Inflammatory macrophage treated with lipopolysaccharide for 1 hour (primary cell): ENCODE measurements at places on chromosomes 1 and 21.

GRCh38 chr1:9680828-9681227 is 29.3 kb downstream of the PIK3CD start:
- DNase-seq: no peak

- DNase-seq: no peak
Observed at GRCh38 chr1:240888039-240888786, 276.3 kb upstream of the GREM2 start.

DNA sequence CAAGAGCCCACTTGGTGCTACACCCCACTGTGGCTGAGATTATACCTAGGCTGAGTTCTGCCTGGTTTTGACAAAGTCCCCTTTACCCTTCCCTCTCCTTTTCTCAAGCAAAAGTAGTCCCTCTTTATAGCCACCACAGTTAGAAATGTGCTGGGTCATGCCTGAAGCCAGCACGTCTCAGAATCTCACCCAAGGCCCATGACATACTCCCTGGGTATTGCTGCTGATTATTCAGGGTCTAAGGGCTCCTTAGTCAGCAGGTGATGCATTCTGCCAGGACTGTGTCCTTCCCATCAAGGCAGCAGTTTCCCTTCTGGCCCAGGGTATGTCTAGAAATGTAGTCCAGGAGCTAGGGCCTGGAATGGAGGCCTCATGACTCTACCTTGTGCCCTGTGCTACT is 67.3 kb upstream of the COX20 start:
- no peak for DNase-seq

DNA sequence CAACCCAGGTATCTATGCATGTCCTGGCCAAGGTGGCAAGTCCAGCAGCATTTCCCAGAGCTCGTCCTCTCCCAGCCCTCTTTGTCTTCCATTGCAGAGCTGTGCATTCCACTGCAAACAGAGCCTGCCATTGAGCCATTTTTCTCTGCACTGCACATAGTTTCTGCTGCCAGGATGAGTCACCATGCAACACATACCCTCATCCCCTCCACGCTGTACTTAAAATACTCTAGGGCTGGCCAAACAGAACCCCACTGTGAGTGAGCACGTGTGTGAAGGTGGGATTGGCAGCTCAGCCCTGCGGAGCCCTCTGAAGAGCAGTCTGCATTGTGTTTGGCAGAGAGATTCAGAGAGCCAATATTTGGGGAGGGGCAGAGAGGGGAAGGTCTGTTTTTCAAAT is 3.9 kb upstream of the ATP1B1 start:
- no peak for DNase-seq

DNA sequence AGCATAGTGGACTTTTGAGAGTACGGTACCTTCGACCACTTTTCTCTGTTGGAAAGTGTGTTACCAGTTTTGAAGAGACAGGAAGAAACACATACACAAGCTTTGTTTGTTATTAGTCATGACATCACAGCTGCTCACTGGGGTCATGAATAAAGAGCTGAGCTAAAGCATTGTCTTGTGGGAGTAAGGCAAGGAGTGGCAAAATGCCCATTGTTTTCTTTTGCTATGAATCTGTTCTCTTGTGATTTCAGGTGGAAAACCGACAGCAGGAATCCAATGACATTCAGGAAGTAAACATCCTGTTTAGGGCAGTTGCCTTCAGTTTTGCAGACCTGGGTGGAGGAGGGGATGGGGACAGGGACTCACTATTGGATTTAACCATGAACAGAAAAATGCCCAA is 66.2 kb downstream of the RGL1 start:
- no peak for DNase-seq

DNA sequence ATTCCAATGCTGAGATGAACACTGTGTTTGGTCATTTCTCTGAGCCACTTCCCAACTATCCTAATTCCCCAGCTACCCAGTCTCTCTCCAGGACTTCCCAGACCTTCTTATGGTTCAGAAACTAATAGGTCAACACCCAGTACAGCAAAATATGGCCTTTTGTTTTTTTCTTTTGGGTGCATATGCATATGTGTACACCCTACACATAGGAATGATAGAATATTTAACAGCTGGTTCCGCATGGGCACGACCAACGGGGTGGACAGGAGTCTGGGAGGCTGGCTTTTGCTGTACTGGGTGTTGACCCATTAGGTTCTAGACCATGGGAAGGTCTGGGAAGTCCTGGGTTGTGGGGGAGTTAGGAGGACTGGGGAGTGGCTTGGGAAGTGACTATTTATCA is 143.9 kb downstream of the MRPS6 start:
- no peak for DNase-seq

GRCh38 chr1:158998781-158999161 is 10.9 kb upstream of the IFI16 start:
- DNase-seq: peak; percentile 52
